ENCODE measurements at places on chromosomes 16 and 17.
A peak's percentile ranks its signal among the peaks of the same experiment; 100 is the strongest.

GRCh38 chr17:82383411-82383810 is 11.8 kb downstream of the UTS2R start:
- no peak for DNase-seq

- peak; percentile 91 for DNase-seq
Observed at GRCh38 chr17:58337210-58337599, 8.6 kb upstream of the TSPOAP1 start.

- no peak for DNase-seq
Observed at GRCh38 chr16:79792664-79793351, 192.3 kb upstream of the MAF start.

DNA sequence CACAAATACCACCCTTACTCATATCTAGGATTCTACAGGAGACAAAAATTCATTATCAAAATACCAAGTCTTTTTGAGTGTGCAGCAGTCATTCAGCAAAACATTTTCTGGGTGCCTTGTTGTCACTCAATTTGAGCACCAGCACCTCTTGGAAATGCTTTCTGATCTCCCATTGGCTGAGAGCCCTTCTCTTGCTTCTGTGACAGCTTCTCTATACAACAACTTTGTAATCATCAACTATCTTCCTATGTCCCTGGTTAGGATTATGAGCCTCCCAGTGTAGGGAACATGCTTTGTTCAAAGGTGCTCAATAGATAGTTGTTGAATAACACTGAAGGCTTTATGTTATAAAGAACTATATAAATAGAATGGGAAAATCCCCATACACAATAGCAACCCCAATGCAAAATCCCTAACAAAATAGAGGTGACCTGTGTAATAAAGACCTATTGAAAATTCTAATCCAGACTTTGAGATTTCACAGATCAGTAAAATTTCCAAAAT is 10.3 kb upstream of the RAB11FIP4 start:
- no peak for DNase-seq

GRCh38 chr17:48725288-48726064 is 2.5 kb downstream of the PRAC2 start:
- DNase-seq, result no peak

DNA sequence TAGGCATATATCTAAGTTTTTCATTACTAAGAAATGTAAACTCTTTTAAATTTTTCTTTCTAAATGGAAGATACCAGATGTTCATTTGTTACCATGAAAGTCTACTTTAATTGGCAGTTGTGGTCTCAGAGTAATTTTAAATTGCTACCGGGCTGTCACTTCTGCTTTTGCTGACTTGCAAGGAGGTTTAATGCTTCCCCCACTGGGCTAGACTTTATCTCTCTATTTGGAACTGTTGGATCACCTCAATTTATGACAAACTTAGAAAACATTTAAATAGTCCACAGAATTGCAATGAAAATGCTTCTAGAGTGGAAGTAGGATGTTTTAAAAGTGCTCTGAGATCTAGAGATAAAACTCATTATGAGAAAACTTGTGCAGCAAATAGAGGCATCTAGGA is 479.8 kb upstream of the GOT2 start:
- peak; percentile 23 for DNase-seq

DNA sequence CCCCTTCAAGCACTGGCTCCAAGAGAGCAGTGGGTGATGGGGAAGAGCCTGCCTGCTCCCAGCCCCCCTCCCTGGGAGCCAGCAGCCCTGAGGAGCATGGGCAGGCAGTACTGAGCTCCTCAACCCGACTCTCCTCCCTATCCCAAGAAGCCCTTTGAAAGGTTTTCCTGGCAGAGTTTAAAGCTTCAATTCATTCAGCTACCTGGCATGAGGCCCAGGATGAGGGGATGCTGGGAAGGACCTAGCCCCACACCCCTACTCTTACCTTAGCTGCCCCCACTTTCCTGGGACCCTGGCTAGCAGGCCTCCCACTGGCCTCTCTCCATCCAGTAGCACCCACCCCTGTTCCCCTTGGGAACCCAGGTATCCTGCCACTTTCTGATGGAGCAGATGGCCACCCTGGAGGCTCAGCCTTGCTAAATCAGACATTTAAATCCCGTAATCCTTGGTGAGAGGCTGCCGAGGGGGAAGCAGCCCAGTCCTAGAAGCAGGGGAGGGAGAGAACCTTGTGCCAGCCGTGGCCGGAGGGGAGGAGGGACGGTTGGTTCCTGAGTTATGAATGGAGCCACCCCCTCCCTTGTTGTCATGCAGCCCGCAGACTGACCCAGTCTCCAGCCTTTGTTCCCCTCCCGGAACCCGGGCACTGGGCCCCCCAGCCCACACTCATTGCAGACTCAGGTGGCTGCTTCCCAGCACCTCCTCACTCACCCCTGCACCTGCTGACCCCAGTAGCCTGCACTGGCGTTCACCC is 17.1 kb downstream of the ATP1B2 start:
- no peak for DNase-seq

DNA sequence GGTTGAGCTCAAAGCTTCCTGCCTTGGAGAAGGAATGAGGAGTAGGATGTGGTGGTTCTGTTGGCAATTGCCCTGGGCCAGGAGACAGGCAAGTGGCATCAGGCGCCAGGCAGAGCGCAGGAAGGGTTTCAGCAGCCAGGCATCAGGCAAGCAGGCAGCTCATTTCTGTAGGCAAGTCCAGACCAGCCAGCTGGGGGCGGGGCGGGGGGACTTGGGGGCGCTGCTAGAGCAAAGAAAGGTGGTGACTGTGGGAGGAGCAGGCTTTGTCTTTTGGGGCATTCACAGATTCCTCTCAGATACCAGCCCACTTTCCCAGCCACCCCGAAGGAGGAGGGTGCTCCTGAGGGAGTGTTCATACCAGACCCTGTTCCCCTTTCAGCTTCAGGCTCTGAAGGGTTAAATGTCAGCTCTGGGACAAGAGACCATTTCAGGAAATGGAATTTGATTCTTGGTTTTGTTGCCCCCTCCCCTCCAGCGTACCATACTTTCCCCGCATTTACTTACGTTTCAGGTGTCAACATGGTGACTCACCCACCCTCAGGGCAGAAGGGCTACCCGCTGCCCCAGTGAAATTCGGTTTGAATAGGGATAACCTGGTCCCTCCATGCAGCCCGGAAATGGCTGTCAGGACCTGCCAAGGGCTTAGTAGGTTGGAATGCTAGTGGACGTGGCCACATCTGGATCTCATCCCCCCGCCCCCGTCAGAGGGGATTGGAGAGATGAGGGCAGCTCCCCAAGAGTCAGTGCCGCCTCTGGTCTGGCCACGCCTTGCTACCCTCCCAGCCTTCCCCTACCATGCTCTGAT is 13.2 kb downstream of the NGFR start:
- DNase-seq, result no peak
